ENCODE measurements at places on chromosomes 1 and 21. TPM values are rescaled to one million over a fixed set of nuclear protein-coding genes. Genes with fewer than 3 reads are reported as not detected.
A peak's percentile ranks its signal among the peaks of the same experiment; 100 is the strongest.

- no peak overlapping the region for H3K27ac ChIP-seq
- no peaks in the 10 kb centered on the region for H3K36me3 ChIP-seq
- no peaks in the 10 kb centered on the region for H3K27me3 ChIP-seq
- no peak overlapping the region for H3K4me3 ChIP-seq
- H3K4me1 ChIP-seq: 0 out of 2 replicates have a peak, but pooled peaks cover 3% of the 10 kb centered on the region
Observed at GRCh38 chr1:243257189-243257588, 1.3 kb downstream of the SDCCAG8 start.

- H3K36me3 ChIP-seq: no peaks in the 10 kb centered on the region
- no peak overlapping the region for H3K4me3 ChIP-seq
- no peaks in the 10 kb centered on the region for H3K27me3 ChIP-seq
- no peak for DNase-seq
- no peak overlapping the region for H3K27ac ChIP-seq
Observed at GRCh38 chr1:66452162-66452561, 81.8 kb upstream of the SGIP1 start.

The OR2G3 gene
- not detected for total RNA-seq

GRCh38 chr1:171984262-171984661 lies 143.0 kb downstream of the DNM3 start:
- no peak overlapping the region for H3K4me3 ChIP-seq
- H3K27ac ChIP-seq: no peak overlapping the region
- H3K4me1 ChIP-seq: no peaks in the 10 kb centered on the region
- H3K27me3 ChIP-seq: no peaks in the 10 kb centered on the region
- H3K36me3 ChIP-seq: no peaks in the 10 kb centered on the region

The SRRM1 gene
- 255 TPM for total RNA-seq

DNA sequence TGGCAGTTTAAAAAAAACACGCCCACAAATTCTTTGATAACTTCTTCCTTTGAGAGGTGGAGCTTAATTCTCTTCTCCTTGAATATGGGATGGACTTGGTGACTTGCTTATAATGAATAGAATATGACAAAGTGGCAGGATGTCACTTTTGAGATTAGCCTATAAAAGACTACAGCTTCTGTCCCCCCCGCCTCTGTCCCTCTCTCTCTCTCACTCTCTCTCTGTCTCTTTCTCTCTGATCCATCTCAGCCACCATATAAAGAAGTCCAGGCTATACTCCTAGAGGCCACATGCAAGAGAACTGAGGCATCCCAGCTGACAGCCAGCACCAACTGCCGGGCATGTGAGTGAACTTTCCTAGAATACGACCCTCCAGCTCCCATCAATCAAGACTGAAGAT lies 7.7 kb upstream of the DMBX1 start:
- DNase-seq: no peak
- H3K4me3 ChIP-seq: no peak overlapping the region
- H3K4me1 ChIP-seq: peaks cover 17% of the 10 kb centered on the region
- H3K27me3 ChIP-seq: peaks cover 87% of the 10 kb centered on the region
- no peaks in the 10 kb centered on the region for H3K36me3 ChIP-seq

The PLEKHN1 gene
- 1.5 TPM for total RNA-seq

DNA sequence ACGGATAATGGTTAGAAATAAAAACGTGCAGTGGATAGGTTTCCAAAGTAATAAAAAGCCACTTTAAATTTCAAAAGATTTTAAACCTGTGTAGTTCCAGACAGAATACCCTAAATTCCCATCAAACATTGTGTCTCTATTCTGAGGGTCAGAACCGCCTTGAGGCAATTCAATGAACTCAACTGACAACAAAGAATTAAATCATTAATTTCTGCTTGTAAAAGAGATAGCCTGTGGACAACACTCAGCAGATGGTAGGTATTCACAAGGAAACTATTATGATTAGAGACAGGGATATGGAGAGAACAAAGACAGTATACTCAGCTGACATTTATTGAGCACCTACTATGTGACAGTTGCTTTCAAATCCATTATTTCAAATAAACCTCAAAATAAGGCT lies 35.1 kb upstream of the JUN start:
- no peak overlapping the region for H3K27ac ChIP-seq
- DNase-seq: no peak
- peaks cover 5% of the 10 kb centered on the region for H3K4me1 ChIP-seq
- no peak overlapping the region for H3K4me3 ChIP-seq

GRCh38 chr1:50710099-50710498 lies 250.0 kb downstream of the FAF1 start:
- peaks cover under 1% of the 10 kb centered on the region for H3K4me1 ChIP-seq
- H3K4me3 ChIP-seq: no peak overlapping the region
- no peaks in the 10 kb centered on the region for H3K27me3 ChIP-seq

GRCh38 chr1:246214708-246215509 lies 292.2 kb downstream of the SMYD3 start:
- H3K27ac ChIP-seq: no peak overlapping the region
- no peak overlapping the region for H3K4me3 ChIP-seq
- no peak for DNase-seq
- peaks cover 9% of the 10 kb centered on the region for H3K4me1 ChIP-seq
- H3K36me3 ChIP-seq: no peaks in the 10 kb centered on the region
- no peaks in the 10 kb centered on the region for H3K27me3 ChIP-seq

The ATAD3A gene
- 64.7 TPM for total RNA-seq

DNA sequence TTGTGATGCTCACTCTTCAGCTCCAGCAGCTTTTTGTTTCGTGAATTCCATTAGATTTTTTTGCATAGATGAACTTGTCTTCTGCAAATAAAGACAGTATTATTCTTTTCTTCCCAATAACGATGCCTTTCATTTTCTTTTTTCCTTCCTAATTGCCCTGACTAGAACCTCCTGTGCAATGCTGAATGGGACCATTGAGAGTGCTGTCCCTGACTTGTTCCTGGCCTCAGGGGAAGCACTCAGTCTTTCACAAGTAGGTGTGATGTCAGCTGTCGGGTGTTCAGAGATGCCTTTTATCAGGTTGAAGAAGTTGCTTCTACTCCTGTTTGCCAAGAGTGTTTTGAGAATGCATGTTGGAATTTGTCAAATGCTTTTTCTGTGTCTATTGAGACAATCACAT lies 64.3 kb upstream of the ADARB1 start:
- H3K4me3 ChIP-seq: no peak overlapping the region
- no peak for DNase-seq
- H3K36me3 ChIP-seq: no peaks in the 10 kb centered on the region
- H3K27me3 ChIP-seq: no peaks in the 10 kb centered on the region
- peaks cover 20% of the 10 kb centered on the region for H3K4me1 ChIP-seq

- H3K4me1 ChIP-seq: peaks cover 12% of the 10 kb centered on the region
- peak overlapping the region; percentile 87 for H3K27ac ChIP-seq
- H3K36me3 ChIP-seq: peaks cover 24% of the 10 kb centered on the region
- no peaks in the 10 kb centered on the region for H3K27me3 ChIP-seq
- peak overlapping the region; percentile 98 for H3K4me3 ChIP-seq
- no peak for DNase-seq
Observed at GRCh38 chr1:67429011-67429527, 1.1 kb downstream of the SERBP1 start.

- no peak overlapping the region for H3K27ac ChIP-seq
- no peaks in the 10 kb centered on the region for H3K27me3 ChIP-seq
- H3K36me3 ChIP-seq: no peaks in the 10 kb centered on the region
- DNase-seq: no peak
- 0 out of 2 replicates have a peak, but pooled peaks cover 3% of the 10 kb centered on the region for H3K4me1 ChIP-seq
- no peak overlapping the region for H3K4me3 ChIP-seq
Observed at GRCh38 chr1:10773851-10774614, 22.4 kb downstream of the CASZ1 start.

GRCh38 chr1:22074803-22075202 lies 22.3 kb downstream of the CDC42 start:
- no peak overlapping the region for H3K27ac ChIP-seq
- H3K36me3 ChIP-seq: no peaks in the 10 kb centered on the region
- no peaks in the 10 kb centered on the region for H3K4me1 ChIP-seq
- H3K27me3 ChIP-seq: no peaks in the 10 kb centered on the region
- no peak for DNase-seq

- no peaks in the 10 kb centered on the region for H3K4me1 ChIP-seq
- DNase-seq: peak; percentile 66
Observed at GRCh38 chr1:54153535-54154439, 987 bp upstream of the CDCP2 start.

DNA sequence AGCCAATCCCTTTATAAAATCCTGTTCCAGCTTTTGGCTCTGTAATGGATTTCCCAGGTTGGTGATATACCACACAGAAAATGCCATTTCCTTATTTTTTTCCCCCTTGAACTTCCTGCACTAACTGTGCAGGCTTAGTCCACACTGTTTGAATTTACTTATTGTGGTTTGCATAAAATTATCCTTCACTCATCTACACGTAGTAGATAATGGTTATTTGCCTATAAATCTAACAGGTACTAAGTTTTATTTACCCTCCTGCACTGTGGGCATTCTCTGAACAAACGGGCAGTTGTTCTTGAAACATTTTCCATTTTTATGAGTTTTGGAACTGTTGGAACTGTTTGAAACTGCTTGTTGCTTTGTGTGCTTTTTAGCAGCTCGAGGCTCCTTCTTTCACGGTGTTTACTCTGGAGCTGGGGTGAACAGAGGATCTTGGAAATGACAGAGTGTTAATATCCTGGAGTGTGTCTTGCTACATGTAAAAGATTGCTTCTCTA lies 23.0 kb upstream of the KIFAP3 start:
- H3K4me3 ChIP-seq: no peak overlapping the region
- no peak overlapping the region for H3K27ac ChIP-seq

The FAM131C gene
- 0.25 TPM for total RNA-seq

DNA sequence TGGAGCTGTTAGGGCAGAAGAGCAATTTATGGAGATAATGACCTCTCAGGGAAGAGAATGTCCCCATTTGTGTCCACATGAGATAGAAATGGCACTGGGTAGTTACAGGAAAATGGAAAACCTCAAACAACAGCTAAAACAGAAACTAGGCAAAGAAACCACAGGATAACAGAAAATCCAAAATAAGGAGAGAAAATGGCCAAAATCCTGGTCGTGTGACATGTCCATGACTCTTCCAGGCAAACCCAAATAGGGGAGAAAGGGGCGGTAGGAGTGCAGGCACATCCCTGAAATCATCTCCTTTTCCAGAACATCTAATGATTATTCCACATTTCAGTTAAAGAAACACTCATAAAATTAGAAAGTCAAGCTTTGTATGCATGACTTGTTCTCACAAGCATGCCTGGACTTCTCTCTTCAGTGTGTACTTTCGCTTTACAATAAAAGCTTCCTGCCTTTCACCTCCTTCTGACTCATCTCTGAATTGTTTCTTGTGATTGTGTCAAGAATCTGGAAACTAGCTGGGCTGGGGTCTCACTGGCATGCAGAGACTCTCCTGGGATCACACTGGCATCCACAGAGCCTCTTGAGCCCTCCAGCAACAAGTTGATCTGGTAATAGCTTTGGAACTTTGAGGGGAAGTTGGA lies 171.4 kb upstream of the ZP4 start:
- no peaks in the 10 kb centered on the region for H3K4me1 ChIP-seq
- peaks cover 4% of the 10 kb centered on the region for H3K36me3 ChIP-seq
- H3K27ac ChIP-seq: no peak overlapping the region
- H3K4me3 ChIP-seq: no peak overlapping the region
- DNase-seq: no peak

The ID3 gene
- total RNA-seq: 252 TPM

The SELE gene
- total RNA-seq: not detected

- H3K27ac ChIP-seq: no peak overlapping the region
- H3K4me1 ChIP-seq: no peaks in the 10 kb centered on the region
- H3K4me3 ChIP-seq: no peak overlapping the region
- no peaks in the 10 kb centered on the region for H3K27me3 ChIP-seq
- peak; percentile 33 for DNase-seq
Observed at GRCh38 chr1:30359539-30360220, 363.7 kb downstream of the MATN1 start.

The PDZK1IP1 gene
- total RNA-seq: not detected

DNA sequence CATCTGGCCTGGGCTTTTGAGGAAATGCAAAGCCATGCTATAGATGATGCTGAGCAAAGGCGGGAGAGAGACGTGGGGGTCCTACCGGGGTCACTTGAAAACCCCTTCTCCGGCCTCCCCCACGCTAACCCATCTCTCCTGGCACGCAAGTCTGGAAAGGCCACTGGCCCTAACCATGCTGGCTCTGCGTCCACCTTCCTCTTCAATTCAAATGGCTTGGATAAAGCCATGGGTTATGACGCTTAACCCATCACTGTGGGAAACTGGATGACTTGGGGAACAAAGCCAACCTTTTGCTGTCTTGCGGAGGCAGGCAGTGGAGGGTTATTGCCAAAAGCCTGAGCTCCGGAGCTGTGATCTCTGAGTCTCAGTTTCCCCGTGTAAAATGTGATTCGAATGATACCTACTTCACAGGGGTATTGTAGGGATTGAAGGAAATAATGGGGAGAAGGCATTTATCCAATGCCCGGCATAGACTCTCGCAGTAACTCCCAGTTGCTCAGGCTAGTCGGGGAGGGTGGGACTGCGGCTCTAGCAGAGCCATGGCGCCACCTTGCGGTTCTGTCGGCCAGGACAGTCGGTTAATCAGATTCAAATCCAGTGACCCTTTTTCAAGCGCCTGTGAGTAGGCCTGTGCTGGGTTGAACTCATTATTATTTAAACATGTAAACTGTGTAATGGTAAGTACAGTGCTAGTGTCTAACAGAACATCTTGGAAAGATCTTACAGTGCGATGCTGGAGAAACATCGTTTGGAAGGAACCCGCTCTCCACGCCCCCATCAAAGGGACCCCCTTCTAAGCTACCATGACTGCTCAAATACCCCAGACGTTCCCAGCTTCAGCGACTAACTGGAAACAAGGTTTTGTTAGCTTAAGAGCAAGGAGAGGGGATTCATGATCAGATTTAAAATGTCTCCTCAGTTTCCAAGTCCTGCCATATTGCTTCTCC lies 20.3 kb downstream of the NEK2 start:
- H3K4me3 ChIP-seq: no peak overlapping the region
- H3K27me3 ChIP-seq: no peaks in the 10 kb centered on the region
- no peaks in the 10 kb centered on the region for H3K36me3 ChIP-seq
- peak; percentile 67 for DNase-seq

The PAPPA2 gene
- total RNA-seq: 0.88 TPM

DNA sequence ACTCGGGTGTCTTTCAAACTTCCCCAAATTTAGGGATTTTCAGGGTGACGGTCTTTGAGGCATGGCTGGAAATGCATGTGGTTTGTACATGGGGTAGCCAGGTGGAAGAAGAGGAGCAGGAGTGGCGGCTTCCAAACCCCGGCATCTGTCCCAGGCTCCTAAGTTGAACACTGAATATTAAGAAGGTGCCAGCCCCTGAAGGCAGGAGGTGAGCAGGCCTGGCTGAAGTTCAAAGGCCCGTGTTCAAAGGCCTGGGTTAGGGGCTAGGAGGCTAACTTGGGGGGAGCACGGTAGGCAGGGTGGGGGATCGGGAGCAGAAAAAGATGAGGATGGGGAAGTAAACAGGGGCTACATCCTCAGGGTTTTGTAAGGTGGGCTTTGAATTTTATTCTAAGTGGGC lies 42.8 kb downstream of the ELK4 start:
- DNase-seq: no peak
- no peaks in the 10 kb centered on the region for H3K36me3 ChIP-seq
- peaks cover 2% of the 10 kb centered on the region for H3K4me1 ChIP-seq
- H3K4me3 ChIP-seq: no peak overlapping the region

The XKR8 gene
- 14.2 TPM for total RNA-seq

The RHBDL2 gene
- total RNA-seq: 0.84 TPM
